ENCODE measurements at places on chromosomes 7 and 10.

DNA sequence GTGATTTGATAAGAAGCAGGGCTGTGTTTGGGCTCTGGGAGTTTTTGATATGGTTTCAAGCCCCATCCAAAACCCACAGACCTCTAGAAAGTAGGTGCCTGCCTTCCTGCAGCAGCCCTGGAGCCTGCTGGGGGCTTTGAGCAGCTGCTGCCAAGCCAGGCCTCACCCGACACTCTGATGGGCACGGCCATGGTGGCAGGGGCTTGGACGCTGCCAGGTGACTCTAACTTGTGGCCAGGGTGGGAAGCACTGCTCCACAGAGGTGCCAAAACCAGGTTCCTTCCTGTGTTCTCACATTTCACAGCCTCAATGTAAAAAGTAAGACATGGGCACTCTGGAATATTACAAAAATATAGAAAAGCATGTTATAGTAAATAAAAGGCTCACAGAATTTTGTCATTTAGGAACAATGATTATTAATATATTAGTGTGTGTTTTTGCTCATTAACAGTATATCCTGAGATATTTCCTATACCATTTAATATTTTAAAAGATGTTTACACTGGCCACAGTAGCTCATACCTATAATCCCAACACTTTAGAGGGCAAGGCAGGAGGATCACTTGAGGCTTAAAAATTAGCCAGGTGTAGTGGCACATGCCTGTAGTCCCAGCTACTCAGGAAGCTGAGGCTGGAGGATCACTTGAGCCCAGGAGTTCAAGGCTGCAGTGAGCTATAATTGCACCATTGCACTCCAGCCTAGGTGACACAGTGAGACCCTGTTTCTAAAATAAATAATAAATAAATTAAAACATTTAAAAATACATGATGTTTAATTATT, 95.1 kb downstream of the EGFR start:
- no peak overlapping the region for H3K4me3 ChIP-seq
- no peaks in the 10 kb centered on the region for H3K27me3 ChIP-seq
- no peak overlapping the region for H3K27ac ChIP-seq
- no peak for DNase-seq

- H3K27me3 ChIP-seq = no peaks in the 10 kb centered on the region
- H3K36me3 ChIP-seq = no peaks in the 10 kb centered on the region
- H3K4me3 ChIP-seq = no peak overlapping the region
- peaks cover 7% of the 10 kb centered on the region for H3K4me1 ChIP-seq
- no peak for DNase-seq
- H3K27ac ChIP-seq = no peak overlapping the region
Observed at GRCh38 chr7:30176463-30177109, 41.8 kb downstream of the MTURN start.

GRCh38 chr7:64877714-64878610, 25.1 kb upstream of the ZNF273 start:
- H3K4me1 ChIP-seq = peaks cover 2% of the 10 kb centered on the region
- H3K36me3 ChIP-seq = no peaks in the 10 kb centered on the region
- H3K4me3 ChIP-seq = peak overlapping the region; percentile 15
- no peak for DNase-seq

- H3K4me3 ChIP-seq = no peak overlapping the region
Observed at GRCh38 chr7:57789130-57789529, 339.2 kb downstream of the ZNF716 start.

DNA sequence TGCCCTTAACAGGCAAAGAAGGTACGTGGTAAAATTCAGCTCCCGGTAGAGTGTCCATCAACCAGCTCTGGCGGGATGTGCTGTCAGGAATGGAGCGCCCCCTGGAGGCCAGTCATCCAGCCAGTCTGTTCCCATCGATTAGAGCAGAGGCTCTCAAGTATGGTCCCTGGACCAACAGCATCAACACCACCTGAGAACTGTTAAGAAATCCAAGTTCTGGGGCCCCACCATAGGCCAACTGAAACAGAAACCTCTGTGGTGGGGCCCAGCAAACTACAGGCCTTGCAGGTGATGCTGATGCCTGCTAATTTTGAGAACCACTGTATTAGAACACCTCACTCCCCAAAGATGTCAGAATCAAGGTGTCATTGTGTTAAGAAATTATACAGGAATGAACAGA, 109.2 kb downstream of the DPY19L1 start:
- H3K4me1 ChIP-seq = no peaks in the 10 kb centered on the region
- H3K27me3 ChIP-seq = no peaks in the 10 kb centered on the region
- no peaks in the 10 kb centered on the region for H3K36me3 ChIP-seq
- H3K27ac ChIP-seq = no peak overlapping the region
- H3K4me3 ChIP-seq = no peak overlapping the region

Measured in astrocyte (in vitro differentiated cells and primary cell).